CD4-positive, alpha-beta memory T cell (primary cell): ENCODE measurements at places on chromosomes 5 and 9. TPM values are rescaled to one million over a fixed set of nuclear protein-coding genes. Genes with fewer than 3 reads are reported as not detected.

TSSK1B gene
- total RNA-seq = not detected

DNA sequence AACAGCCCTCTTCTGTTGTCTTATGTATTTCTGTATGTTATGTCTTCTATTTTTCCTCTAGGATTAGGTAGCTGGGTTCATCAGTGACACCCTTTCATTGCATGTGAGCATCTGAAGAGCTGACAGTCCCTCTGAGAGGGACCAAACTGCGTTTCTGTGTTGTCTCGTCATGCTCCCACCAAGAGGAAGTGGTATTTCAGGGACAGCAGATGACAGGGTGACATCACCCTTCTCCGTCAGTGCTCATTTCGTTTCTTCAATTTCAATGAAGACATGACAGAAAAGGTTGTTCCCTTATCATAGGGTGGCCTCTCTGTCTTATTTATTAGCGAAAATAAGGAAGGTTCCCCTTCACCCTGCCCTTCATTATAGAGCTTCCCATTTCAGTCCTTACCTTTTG, 225.9 kb upstream of the NR4A3 start:
- no peak overlapping the region for H3K27ac ChIP-seq
- H3K36me3 ChIP-seq = no peaks in the 10 kb centered on the region
- no peak for DNase-seq
- no peaks in the 10 kb centered on the region for H3K4me1 ChIP-seq
- H3K27me3 ChIP-seq = no peaks in the 10 kb centered on the region
- H3K4me3 ChIP-seq = no peak overlapping the region

TMEM171 gene
- 0.36 TPM for total RNA-seq

KCNV2 gene
- total RNA-seq = not detected

DNA sequence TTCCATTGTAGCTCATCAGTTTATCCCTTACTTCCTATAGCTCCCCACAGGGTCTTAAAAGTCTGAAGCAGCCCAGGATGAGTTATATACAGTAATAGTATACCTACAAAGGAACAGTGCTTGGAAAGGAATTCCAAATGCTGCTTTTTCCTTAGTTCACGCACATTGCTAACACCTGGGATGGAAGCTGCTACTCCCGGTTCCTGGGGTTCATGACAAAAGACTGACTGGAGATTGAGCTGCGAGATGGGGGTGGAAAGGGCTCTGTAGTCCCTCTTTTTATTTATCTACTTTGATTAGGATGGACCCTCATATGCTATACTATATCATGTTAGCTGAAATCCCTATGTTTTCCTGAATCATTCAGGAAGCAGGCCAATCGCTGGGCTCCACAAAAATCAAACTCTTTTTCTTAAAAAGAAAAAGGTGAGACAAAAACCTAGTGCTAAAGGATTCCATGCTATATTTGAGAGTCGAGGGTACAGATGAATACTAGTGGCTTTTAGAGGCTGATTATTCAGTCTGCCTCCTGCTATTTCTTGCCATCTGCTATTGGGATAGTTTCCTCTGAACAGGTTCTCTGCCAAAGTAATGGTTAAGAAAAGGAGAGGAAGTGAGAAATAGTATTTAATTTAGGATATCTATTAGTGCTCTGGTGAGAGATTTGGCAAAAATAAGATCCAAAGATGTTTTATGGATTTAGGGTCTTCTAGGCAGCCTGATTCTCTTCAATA, 81.2 kb downstream of the MRPS27 start:
- no peaks in the 10 kb centered on the region for H3K27me3 ChIP-seq
- no peak overlapping the region for H3K4me3 ChIP-seq
- H3K4me1 ChIP-seq = peaks cover 19% of the 10 kb centered on the region
- no peaks in the 10 kb centered on the region for H3K36me3 ChIP-seq
- no peak for DNase-seq

- no peaks in the 10 kb centered on the region for H3K27me3 ChIP-seq
- no peaks in the 10 kb centered on the region for H3K4me1 ChIP-seq
- H3K27ac ChIP-seq = no peak overlapping the region
- no peaks in the 10 kb centered on the region for H3K36me3 ChIP-seq
These were observed 104.6 kb upstream of the GPBP1 start for GRCh38 chr5:57069115-57069835.

GNA14 gene
- total RNA-seq = not detected

ZNF462 gene
- total RNA-seq = 1.0 TPM

- H3K36me3 ChIP-seq = no peaks in the 10 kb centered on the region
- no peaks in the 10 kb centered on the region for H3K27me3 ChIP-seq
- H3K4me3 ChIP-seq = no peak overlapping the region
These were observed 75.2 kb downstream of the TMC1 start for GRCh38 chr9:72596451-72597180.

ADGRV1 gene
- total RNA-seq = 0.22 TPM

DNA sequence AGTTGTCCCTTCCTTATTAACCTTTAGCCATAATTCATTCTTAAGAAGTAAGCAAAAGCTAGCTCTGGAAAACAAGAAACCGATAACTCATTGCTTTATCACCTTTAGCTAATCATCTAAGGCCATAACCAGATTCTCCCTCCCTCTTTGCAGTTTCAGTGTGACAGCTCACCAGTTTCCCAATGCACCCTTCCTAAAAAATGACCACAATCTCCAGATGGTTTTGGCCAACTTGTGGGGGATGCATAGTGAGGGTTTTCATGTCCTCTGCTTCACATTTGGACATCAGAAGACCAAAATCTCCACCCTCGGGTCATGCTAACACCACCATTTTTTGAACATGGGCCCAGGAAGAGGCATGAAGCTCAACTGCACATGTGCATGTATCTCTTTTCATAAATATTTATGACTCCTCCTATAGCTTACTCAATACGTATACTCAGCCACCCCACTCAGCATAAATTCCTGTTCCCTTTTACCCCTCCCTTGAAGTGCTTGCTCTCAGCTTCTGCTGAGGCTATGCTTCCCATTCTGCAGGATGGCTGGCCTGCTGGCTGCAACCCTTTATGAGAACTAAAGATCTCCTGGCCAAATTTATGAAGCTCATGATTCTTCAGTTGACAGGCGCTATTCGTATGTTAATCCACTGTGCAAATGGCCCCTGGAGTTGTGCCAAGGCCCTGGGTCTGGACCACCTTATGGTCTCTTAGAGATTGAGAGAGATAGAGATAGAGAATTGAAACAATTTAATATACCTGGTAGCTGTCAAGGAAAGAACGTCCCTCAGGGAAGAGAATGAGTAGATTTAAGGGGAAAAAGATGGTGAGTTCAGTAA, 14.8 kb downstream of the PPP3R2 start:
- no peak overlapping the region for H3K4me3 ChIP-seq
- H3K36me3 ChIP-seq = no peaks in the 10 kb centered on the region
- DNase-seq = no peak

- H3K36me3 ChIP-seq = no peaks in the 10 kb centered on the region
- H3K27ac ChIP-seq = peak within 1 kb of the TSS; percentile 66
- peak; percentile 86 for DNase-seq
- H3K4me1 ChIP-seq = peaks cover 12% of the 10 kb centered on the region
- no peaks in the 10 kb centered on the region for H3K27me3 ChIP-seq
These were observed at the start of gene MRNIP for GRCh38 chr5:179858586-179859427. TSS of gene MRNIP (minus strand) at chr5:179858817. CDS start at chr5:179858796, 21 bp downstream.

ANKRD31 gene
- total RNA-seq = 0.86 TPM

RPL37 gene
- 2,406 TPM for total RNA-seq

DNA sequence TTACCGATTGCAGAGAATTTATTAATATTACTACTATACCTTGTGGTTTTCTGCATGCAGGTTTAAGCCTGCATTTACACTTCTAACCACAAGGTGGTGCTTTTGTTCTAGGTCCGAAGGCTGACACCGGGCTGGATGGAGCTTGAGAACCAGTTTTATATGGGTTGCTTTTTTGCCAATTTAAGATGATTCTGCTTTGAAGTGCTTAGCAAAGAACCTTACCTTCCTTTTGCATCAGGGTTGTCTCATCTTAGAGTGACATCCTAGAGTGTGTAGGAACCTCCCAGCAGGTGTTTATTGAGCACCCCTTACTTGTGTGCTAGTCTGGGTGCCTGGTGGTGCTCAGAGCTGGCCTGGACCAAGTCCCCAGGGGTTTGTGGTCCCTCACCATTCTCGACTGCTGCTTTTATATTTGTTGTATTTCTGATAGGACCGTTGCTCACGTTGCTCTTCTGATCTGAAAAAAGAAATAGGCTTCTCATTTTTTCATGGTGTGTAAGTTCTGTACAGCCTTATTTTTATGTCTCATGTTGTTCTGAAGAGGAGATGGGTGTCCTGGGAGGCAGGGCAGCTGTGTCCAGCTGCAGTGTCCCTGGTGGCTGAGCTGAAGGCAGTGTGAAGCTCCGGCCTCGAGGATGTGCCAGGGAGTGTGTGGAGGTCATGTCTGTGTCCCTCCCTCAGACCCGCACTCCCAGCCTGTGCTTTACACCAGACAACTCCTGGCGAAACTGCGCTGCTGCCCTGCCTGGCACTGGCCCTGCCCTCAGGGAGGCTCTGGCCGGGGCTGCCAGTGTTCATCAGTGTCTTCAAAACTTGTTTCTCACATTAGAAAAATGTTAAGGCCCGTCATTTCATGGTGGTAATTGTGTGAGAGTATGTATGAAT, 54.3 kb downstream of the EHMT1 start:
- peak; percentile 48 for DNase-seq
- no peak overlapping the region for H3K4me3 ChIP-seq
- H3K4me1 ChIP-seq = peaks cover 17% of the 10 kb centered on the region

- no peak for DNase-seq
- no peak overlapping the region for H3K27ac ChIP-seq
- H3K4me1 ChIP-seq = peaks cover 6% of the 10 kb centered on the region
- no peaks in the 10 kb centered on the region for H3K27me3 ChIP-seq
These were observed 54.1 kb downstream of the TRIM32 start for GRCh38 chr9:116741086-116741740.

GRCh38 chr5:154202379-154203260, 12.1 kb downstream of the GALNT10 start:
- DNase-seq = peak; percentile 33
- peak overlapping the region; percentile 24 for H3K4me3 ChIP-seq
- peak overlapping the region; percentile 61 for H3K27ac ChIP-seq
- peaks cover 54% of the 10 kb centered on the region for H3K4me1 ChIP-seq
- H3K36me3 ChIP-seq = no peaks in the 10 kb centered on the region

- H3K27ac ChIP-seq = no peak overlapping the region
- no peak for DNase-seq
- no peaks in the 10 kb centered on the region for H3K4me1 ChIP-seq
- peaks cover 7% of the 10 kb centered on the region for H3K36me3 ChIP-seq
These were observed 47.4 kb downstream of the UBAP2 start for GRCh38 chr9:34001298-34001697.

- no peaks in the 10 kb centered on the region for H3K27me3 ChIP-seq
- no peaks in the 10 kb centered on the region for H3K4me1 ChIP-seq
- no peaks in the 10 kb centered on the region for H3K36me3 ChIP-seq
- DNase-seq = no peak
These were observed 151.1 kb upstream of the ANKRD55 start for GRCh38 chr5:56384186-56384585.

DNA sequence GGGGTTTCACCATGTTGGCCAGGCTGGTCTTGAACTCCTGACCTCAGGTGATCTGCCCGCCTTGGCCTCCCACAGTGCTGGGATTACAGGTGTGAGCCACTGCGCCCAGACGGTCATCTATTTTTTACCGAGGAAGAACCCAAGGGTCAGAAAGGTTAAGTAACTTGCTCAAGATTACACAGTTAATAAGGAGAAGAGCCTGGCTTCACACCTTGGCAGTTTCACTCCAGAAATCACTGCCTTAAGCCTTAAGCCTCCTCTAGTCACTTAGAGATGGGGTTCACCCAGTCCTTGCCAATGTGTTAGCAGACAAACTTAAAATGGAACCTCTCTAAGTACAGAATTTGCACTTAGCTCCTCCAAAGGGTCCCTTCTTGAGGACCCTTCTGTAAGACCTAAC, 116.3 kb downstream of the PTTG1 start:
- H3K36me3 ChIP-seq = no peaks in the 10 kb centered on the region
- H3K27ac ChIP-seq = no peak overlapping the region
- H3K27me3 ChIP-seq = no peaks in the 10 kb centered on the region

DNA sequence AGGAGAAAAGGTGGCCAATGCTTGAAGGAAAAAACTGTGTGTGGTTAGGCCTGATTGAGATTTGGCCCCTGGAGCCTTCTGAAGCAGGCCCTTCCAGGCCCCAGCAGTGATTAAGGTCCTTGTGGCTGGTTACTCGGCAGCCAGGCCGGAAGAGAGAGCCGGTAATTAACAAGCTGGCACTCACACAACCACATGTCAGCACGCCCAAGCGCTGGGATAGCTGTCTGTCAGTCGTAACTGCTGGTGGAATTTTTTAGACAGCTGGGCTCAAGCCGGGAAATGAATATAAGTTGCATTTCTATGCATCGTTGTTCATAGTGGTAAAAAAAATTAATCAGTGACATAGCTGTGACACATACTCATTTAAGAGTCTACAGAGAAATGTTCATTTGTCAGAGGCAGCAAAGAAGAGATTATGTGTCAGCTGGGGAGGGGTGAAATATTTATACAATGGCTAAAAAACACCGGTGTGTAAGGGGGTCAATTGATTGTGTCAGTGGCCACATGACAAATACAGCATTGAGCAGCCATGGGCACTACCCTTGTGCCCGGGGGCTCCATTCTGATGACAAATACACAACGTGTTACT, 13.7 kb upstream of the ARAP3 start:
- H3K36me3 ChIP-seq = no peaks in the 10 kb centered on the region
- peaks cover 3% of the 10 kb centered on the region for H3K27me3 ChIP-seq
- no peak overlapping the region for H3K27ac ChIP-seq
- H3K4me3 ChIP-seq = no peak overlapping the region
- no peak for DNase-seq

CDK7 gene
- total RNA-seq = 16.5 TPM

SHC3 gene
- total RNA-seq = 0.06 TPM

PPP2CA gene
- total RNA-seq = 108 TPM

DNA sequence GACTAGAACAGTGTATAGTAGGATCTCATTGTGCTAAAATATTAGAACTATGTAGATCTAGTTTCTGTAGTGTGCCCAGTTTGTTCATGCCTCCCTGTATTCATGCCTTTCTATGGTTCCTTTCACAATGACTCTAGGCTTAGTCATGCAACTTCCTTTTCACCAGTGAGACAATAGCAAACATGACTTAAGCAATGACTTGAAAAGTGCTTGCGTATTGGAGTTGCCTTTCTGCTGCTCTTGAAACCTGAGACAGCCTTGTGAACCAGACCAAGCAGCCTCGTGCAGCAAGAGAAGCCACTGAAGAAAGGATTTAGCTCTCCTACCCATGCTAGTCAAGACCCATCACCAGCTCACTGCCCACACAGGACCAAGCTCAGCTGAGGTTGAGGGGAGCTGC, 294.5 kb upstream of the TAS2R1 start:
- H3K4me3 ChIP-seq = no peak overlapping the region
- no peak overlapping the region for H3K27ac ChIP-seq
- no peaks in the 10 kb centered on the region for H3K36me3 ChIP-seq

- no peaks in the 10 kb centered on the region for H3K27me3 ChIP-seq
- H3K36me3 ChIP-seq = no peaks in the 10 kb centered on the region
- DNase-seq = peak; percentile 16
- H3K4me1 ChIP-seq = peaks cover 24% of the 10 kb centered on the region
These were observed 21.2 kb upstream of the RNU6ATAC start for GRCh38 chr9:134185536-134186011.
